ENCODE measurements at places on chromosomes 5 and 9.

DNA sequence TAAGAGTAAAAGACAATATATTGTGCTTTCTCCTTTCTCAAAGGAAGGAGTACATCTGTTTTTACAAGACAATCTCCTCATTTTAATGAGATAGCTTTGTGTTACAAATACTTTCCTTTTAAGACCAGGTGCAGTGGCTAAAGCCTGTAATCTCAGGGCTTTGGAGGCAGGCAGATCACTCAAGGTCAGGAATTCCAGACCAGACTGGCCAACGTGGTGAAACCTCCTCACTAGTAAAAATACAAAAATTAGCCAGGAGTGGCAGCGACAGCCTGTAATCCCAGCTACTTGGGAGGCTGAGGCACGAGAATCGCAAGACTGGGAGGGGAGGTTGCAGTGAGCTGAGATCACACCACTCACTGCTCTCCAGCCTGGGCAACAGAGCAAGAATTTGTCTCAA lies 11.8 kb downstream of the TMEM161B start:
- DNase-seq = no peak

DNA sequence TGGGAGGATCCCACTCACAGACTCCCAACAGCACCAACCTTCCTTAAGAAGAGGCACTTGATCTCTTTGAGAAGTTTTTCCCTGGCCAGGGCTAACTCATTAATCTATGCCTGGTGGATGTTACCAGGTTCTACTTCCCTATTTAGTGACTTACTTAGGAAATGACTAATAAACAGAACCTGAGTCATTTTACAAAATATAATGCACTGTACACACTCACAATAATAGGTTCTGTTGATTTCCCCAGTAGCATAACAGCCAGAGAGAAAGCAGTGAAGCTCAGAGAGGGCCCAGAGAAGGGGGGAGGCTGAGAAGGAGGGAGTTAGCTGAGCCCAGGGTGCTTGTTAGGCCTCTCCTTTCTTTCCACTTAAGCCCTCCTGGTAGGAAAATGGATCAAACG lies 27.1 kb downstream of the FRMD3 start:
- no peak for DNase-seq

DNA sequence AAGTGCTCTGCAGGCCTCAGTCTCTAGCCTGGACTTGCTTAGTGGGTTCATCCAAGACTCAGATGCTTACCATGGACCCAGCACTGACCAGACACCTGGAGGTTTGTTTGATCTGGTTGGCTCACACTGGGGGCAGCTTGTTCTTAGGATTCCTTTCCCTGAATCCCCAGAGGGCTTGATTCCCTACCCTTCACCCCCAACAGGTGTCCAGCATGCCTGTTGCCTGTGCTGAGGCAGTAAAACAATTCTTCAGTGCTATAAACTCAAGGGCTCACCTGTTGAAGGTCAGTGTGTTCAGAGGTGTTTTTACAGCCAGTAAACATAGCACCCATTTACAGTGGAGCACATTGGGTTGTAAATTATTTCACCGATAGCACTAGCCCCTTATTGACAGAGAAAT lies 123.8 kb upstream of the KLF4 start:
- no peak for DNase-seq

DNA sequence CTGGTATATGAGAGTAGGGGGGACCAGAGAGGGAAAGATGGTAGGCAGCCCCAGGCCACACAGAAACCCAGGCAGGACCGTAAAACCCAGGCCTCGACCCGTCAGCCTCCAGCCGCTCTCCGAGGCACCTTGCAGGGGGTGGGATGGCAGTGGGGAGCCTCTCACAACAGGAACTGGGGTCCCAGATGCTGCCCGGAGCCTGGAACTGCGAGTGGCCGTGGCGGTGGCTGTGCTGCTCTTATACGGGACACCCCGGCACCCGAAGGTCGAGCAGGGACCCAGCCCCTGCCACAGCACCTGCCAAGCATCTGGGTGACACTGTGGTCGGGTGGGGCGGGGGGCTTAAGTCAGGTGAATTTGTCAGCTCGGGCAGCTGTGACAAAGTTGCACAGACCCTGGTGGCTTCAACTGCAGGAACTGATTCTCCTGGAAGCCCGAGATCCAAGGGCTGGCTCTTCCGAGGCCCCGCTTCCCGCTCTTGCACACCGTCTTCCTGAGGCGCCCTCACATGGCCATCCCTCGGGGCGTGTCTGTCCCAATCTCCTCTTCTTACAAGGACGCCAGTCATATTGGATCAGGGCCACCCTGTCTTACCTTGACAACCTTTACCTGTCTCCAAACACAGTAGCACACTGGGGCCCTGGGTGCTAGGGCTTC lies 47.6 kb upstream of the EGFL7 start:
- no peak for DNase-seq

DNA sequence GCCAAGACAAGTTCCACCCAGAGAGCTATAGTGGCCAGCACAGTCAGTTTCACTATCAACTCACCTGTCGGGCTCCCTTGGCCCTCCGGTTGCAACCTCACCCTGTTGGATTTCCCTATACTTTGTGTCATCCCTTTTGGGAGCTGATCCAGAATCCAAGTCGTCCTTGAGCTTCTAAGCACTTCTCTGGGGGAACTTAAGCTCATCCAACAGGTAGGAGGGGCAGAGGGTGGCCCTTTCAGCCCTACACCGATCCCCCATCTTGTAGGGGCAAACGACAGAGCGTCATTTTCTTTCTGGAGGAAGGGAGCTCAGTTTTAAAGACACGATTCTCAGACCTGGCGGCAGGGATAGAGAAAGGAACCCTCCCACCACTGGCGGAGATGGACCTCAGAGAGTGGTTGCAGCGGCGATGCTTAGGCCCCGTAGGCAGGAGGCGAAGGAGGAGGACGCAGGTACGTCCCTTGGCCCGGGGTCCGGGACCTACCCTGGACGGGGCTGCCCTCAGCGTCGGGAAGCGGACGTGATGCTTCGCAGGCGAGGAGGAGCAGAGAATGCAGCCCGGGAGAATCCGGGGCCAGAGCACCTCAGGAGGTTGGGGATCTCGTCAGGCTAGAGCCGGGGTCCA lies 519 bp downstream of the ZER1 start:
- DNase-seq = peak; percentile 4

DNA sequence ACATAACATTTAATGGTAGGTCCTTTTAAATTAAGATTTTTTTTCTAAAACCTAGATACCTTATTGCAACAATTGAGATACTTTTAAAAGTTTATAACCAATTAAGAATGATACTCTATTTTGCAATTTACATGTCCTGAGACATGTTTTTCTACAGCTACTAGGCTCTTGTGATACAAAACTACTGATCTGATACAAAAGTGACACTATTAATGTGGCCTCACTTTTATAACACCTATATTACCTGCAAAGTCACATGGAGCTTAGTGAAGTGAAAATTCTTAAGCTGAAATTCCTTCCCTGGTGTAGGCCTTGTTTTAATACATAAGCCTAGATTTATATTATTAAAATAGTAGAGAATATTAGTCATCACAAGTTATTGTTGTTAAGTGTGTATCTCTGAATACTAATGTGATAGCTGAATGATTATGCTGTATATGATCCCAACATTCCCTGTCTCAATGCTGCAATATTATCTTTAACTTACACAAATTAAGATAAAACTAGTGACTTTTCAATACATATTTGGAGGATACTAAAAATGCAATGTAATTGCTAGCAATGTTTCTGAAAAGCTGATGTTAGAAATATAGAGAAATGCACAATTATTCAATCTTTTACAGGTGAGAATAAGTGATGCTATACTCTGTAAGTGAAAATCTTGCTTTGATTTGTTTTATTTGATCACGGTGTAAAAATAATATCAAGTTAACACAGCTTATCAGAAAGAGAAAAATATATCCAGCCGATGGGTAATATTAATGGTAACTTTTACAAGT lies 2.6 kb downstream of the NFIB start:
- no peak for DNase-seq

DNA sequence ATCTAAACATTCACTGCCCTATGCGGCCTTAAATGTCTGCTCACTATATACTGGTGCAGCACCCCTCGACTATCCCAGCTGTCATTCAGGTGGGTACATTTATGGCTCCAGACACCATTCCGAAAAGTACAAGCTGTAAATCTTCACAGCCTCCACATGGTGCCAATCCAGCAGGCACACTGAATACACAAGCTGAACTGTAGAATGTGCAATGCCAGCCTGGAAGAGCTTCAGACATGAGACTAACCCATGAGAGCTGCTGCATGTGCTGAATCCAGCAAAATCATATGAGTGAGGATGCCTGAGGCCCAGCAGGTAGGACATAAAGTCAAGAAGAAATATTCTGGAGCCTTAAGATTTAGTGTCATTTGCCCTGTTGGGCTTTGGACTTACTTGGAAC lies 483.8 kb upstream of the GRIA1 start:
- DNase-seq = no peak

GRCh38 chr5:6752782-6753181 lies 39.5 kb downstream of the TENT4A start:
- no peak for DNase-seq

DNA sequence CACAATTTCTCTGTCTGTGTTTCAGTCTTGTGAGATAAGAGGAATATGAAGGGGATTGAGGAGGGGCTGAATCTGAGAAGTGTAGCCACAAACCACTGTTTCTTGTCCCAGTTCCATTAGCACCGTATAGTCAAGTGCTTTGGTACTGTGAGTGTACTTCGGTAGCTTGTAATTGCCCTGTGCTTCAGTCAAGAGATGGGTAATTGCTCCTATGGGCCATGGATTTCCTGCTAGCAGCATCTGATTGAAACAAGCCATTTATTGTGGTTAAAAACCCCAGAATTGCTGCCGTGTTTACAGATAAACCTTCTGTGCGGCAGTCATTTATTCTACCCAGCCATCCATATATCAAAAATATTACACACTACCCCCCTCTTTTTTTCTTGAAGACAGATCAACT lies 98.6 kb downstream of the MAT2B start:
- DNase-seq = no peak

DNA sequence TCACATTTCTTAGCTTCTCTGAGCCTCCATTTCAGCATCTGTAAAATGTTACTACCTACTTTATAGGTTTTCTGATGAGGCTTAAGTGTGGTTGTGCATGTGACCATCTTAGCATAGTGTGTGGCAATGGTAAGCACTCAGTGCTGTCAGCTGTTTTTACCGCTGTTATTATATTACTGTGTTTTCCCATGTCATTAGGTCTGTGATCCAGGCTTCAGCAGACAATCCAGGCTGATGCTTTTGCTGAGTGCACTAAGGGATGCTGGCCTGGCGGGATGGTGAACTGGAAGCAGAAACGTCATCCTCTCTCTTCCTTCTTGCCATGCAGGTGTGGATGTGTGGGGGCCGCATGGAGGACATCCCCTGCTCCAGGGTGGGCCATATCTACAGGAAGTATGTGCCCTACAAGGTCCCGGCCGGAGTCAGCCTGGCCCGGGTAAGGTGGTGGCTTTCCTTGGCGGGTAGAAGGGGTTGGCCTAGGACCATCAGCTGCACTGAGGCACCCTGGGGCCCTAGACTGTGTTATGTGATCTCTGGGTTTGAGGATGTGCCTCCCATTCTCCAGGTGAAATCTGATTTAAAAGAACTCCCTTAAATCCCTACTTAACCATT lies 41.9 kb upstream of the SAP30L start:
- DNase-seq = no peak

DNA sequence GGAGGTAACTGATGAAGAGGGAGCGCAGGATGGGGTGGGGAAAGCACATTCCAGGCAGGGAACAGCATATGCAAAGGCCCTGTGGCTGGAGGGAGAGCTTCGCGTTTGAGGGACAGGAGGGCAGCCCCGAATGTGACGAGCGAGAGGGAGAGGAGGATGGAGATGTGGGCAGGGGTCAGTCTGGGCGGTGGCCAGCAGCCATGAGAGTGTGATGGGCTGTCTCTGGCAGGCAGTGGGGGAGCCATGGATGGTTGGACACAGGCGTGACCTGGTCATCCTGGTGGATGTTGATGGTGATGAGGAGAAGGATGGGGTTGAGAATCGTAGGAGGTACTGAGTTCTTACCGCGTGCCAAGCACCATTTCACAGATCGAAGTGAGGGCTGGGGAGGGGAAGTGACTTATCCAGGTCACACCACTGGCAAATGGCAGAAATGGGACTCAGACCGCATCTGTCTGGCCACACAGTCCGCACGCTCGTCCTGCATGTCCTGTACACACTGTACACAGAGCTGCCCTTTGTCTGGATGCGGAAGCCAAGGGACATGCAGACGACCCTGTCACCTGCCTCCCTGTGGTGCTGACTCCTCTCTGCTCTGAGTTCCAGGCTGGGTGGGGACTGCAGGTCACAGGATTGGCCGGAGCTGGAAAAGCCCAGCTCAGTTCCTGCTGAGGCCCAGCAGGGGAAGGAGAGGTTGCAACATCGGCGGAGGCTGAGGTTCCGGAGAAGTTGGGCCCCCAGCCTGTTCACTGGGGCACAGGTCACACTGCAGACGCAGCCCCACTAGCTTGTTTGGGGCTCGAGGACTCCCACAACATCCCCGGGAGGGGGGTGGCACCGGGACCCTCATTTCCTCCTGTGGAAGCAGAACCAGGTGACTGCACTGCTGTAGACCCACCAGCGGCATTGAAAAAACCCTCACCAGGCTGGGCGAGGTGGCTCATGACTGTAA lies 165.6 kb upstream of the IER5L start:
- DNase-seq = no peak

GRCh38 chr9:69549310-69550202 lies 122.6 kb downstream of the APBA1 start:
- peak; percentile 3 for DNase-seq

GRCh38 chr9:99039505-99040182 lies 65.3 kb upstream of the TGFBR1 start:
- no peak for DNase-seq

GRCh38 chr9:115855458-115856133 lies 298.0 kb upstream of the PAPPA start:
- DNase-seq = no peak

DNA sequence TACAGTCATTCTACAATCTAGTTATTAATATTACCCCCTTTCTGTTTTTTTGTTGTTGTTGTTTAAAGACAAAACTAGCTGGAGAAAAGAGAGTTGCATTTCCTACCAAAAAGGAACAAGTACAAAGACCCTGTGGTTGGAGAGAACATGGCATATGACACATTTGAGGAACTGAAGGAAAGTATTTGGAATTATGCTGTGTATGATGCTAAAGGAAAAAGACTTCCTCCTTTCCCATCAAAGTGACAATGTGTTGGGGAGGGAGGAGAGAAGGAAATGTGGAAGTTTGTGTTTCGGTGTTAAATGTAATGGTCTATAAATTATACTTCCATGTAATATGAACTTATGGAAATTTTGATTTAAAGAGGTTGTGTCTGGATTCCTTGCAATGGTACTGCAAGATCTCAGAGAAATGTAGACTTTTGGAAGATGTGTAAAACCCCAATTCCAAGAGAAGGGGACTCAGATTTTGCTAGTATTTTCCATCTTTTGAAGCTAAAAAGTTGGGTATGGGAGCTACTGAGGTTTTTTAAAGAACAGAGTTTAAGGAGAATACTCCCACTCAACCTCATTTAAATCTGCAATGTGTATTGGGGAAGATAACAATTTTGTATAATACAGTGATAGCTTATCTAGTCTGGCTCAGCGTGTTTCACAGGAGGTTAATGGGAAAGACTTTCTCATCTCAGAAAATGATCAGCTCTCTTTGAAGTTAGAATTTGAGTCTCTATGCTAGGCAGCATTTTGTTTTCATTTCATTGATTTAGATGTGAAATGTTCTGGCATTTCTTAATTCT lies 15.4 kb upstream of the TNFSF8 start:
- no peak for DNase-seq

GRCh38 chr9:114240216-114240615 lies 82.7 kb upstream of the ORM1 start:
- DNase-seq = no peak

Data from T-helper 9 cell (primary cell).